ENCODE measurements at places on chromosomes 7 and 10. TPM values are rescaled to one million over a fixed set of nuclear protein-coding genes. Genes with fewer than 3 reads are reported as not detected.

The NUTM2B gene
- polyA plus RNA-seq = 1.1 TPM

The SLC35G1 gene
- 8.3 TPM for polyA plus RNA-seq

The TEX36 gene
- not detected for polyA plus RNA-seq

The PRSS37 gene
- 0.14 TPM for polyA plus RNA-seq

The TMEM236 gene
- 0.32 TPM for polyA plus RNA-seq

The ATAD1 gene
- polyA plus RNA-seq = 42.5 TPM
